ENCODE measurements at places on chromosomes 3 and 15. TPM values are rescaled to one million over a fixed set of nuclear protein-coding genes. Genes with fewer than 3 reads are reported as not detected.

CLDN18 gene
- not detected for polyA plus RNA-seq

ROBO2 gene
- not detected for polyA plus RNA-seq

GRCh38 chr3:197327701-197328100 lies 29.3 kb upstream of the DLG1 start:
- DNase-seq, result no peak
- no peak overlapping the region for H3K4me3 ChIP-seq
- no peaks in the 10 kb centered on the region for H3K4me1 ChIP-seq
- no peak overlapping the region for H3K27ac ChIP-seq
- no peaks in the 10 kb centered on the region for H3K36me3 ChIP-seq

DNA sequence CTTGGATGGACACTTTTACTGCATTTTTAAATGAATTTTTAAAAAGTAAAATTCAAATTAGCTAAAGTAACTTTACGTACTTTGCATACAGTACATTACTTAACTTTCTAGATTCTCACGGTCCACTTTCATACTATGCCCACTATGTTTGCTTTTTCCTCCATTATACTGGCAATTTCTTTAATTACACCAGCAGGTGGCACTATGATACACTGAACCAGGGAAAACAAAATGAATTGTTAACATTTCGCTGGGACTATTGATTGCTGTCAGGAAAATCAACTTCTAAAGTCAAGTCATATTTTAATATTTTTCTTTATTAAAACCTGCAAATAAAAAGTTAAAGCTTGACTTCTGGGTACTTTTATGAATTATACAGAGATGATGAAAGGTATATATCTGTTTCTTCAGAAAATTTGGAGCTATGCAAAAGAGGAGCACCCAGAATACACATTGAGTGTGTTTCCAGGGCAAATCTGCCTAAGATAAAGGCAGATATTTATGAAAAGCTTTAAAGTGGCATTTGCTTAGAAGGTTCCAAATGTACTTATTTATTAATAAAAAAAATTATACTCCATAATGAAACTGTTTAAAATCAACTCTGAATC lies 21.8 kb upstream of the POU1F1 start:
- no peaks in the 10 kb centered on the region for H3K36me3 ChIP-seq
- H3K4me1 ChIP-seq, result no peaks in the 10 kb centered on the region
- DNase-seq, result peak; percentile 29
- H3K27ac ChIP-seq, result no peak overlapping the region
- no peaks in the 10 kb centered on the region for H3K27me3 ChIP-seq
- H3K4me3 ChIP-seq, result no peak overlapping the region

- no peaks in the 10 kb centered on the region for H3K36me3 ChIP-seq
- no peaks in the 10 kb centered on the region for H3K4me1 ChIP-seq
- H3K27ac ChIP-seq, result no peak overlapping the region
- no peak overlapping the region for H3K4me3 ChIP-seq
These were observed 15.6 kb upstream of the RAF1 start for GRCh38 chr3:12679468-12679867.

GRCh38 chr3:103786296-103786695 lies 1351.5 kb downstream of the ZPLD1 start:
- H3K4me3 ChIP-seq, result no peak overlapping the region
- no peak overlapping the region for H3K27ac ChIP-seq
- DNase-seq, result no peak
- H3K27me3 ChIP-seq, result no peaks in the 10 kb centered on the region

DNA sequence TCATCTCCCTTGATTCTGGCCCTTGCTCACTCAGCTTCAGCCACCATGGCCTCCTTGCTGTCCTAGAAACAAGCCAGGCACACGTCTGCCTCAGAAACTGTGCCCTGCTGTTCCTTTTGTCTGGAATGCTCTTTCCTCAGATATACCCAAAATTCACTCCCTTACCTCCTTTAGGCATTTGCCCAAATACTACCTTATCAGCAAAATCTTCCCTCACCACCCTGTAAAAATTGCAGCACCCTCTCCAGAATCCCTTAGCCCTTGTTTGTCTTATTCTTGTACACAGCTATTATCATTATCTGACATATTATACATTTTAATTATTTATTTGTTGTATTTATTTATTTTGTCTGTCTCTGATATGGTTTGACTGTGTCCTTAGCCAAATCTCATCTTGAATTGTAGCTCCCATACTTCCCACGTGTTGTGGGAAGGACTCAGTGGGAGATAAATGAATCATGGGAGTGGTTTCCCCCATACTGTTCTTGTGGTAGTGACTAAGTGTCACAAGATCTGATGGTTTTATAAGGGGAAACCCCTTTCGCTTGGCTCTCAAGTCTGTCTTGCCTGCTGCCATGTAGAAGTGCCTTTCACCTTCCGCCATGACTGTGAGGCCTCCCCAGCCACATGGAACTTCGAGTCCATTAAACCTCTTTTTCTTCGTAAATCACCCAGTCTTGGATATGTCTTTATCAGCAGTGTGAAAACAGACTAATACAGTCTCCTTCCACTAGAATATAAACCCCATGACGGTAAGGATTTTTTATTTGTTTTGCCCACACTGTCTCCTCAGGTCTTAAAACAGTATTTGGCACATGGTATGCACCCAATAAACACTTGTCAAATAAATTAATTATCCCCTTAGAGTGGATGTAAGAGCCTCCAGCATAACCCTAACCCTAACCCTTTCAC lies 60.0 kb upstream of the STT3B start:
- no peak overlapping the region for H3K4me3 ChIP-seq
- H3K4me1 ChIP-seq, result no peaks in the 10 kb centered on the region
- DNase-seq, result no peak
- H3K36me3 ChIP-seq, result no peaks in the 10 kb centered on the region
- no peak overlapping the region for H3K27ac ChIP-seq

- no peaks in the 10 kb centered on the region for H3K36me3 ChIP-seq
- no peak overlapping the region for H3K4me3 ChIP-seq
- H3K27ac ChIP-seq, result no peak overlapping the region
- H3K4me1 ChIP-seq, result no peaks in the 10 kb centered on the region
These were observed 9.8 kb upstream of the PLAAT1 start for GRCh38 chr3:193231201-193231600.

GRCh38 chr3:157534725-157535161 lies 31.5 kb upstream of the VEPH1 start:
- no peaks in the 10 kb centered on the region for H3K27me3 ChIP-seq
- no peak overlapping the region for H3K4me3 ChIP-seq
- H3K36me3 ChIP-seq, result no peaks in the 10 kb centered on the region

GRCh38 chr3:101170806-101171558 lies 149.4 kb downstream of the IMPG2 start:
- DNase-seq, result no peak
- peaks cover 3% of the 10 kb centered on the region for H3K27me3 ChIP-seq
- no peaks in the 10 kb centered on the region for H3K36me3 ChIP-seq
- no peaks in the 10 kb centered on the region for H3K4me1 ChIP-seq
- no peak overlapping the region for H3K4me3 ChIP-seq

DNA sequence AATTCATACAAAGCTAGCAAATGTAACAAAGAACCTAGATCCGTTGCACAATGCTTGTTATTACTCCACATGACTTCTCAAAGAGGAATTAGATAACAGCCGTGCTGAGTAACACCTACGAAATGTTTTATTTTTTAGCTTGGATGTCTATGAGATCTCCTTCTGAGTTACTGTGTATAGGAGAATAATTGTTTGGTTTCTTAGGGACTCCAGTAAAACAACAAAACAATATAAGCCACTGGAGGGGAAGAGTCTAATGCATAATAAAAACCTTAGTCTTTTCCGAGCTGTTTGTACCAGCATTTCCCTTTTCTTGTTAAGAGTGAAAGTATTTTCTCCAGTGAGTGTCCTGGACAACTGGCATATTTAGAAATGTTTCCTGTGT lies 15.6 kb downstream of the SNAP23 start:
- H3K27me3 ChIP-seq, result no peaks in the 10 kb centered on the region
- H3K27ac ChIP-seq, result no peak overlapping the region
- no peaks in the 10 kb centered on the region for H3K4me1 ChIP-seq
- peaks cover 23% of the 10 kb centered on the region for H3K36me3 ChIP-seq

DNA sequence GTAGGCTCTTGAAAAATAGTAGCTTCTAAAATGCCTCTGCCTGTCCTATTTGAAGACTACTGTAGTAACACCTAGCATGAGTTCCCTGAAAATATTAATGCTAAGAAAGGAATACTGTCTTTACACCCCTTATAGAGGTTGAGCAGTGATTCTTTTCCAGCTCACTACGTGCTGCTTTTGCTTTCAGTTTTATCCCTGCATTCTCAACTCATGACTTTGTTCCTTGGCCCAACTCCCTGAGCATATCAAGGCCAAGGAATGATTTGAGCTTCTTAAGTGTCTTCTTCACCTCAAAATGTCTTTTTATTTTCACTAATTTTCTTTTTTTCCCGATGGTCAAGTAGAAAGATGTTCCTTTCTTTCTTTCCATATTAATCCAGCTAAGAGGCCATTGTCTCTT lies 16.5 kb upstream of the P2RY13 start:
- DNase-seq, result no peak
- H3K4me1 ChIP-seq, result no peaks in the 10 kb centered on the region
- H3K27me3 ChIP-seq, result peaks cover 3% of the 10 kb centered on the region
- no peaks in the 10 kb centered on the region for H3K36me3 ChIP-seq
- H3K27ac ChIP-seq, result no peak overlapping the region

DNA sequence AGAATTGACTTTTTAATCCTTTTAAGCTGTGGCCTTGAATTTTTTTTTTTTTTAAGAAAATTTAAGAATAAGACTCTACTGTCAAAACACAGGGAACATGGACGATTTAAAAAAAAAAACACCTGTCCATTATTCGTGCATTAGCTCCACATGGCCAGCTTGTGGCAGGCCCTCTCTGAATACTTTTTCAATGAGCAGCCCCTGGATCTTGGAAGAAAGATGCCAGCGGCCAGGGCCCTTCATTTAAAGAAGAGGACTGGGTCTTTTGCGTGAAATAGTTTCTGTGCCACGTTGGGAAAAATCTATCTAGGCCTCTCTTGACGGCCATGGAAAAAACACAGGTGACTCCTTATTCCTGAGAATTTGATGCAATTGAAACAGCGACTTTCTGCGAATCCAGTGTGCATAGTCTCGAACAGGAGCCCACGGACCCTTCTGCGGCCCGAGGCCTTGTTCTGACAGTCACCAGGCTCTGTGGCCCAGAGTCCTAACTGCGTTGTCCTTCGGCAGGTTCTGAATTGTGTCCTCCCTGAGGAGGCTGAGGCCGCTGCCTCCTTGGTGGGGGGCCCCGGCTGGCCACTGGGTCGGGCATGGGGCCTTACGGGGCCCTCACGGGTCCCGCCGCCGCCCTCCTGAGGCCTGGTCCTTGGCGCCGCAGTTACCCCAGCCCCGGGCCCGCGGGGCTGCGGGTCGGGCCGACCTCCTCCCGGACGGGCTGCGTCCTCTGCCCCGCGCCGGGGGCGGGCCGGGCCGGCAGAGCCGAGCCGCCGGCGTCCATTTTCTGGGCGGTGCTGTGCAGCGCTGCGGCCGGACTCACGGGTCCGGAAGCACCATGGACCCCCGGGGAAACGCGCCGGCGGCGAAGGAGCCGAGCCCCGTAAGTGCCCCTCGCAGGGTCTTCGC lies 33.5 kb downstream of the ZBTB38 start:
- H3K27me3 ChIP-seq, result no peaks in the 10 kb centered on the region
- H3K4me1 ChIP-seq, result peaks cover 60% of the 10 kb centered on the region
- H3K27ac ChIP-seq, result peak overlapping the region; percentile 81

DNA sequence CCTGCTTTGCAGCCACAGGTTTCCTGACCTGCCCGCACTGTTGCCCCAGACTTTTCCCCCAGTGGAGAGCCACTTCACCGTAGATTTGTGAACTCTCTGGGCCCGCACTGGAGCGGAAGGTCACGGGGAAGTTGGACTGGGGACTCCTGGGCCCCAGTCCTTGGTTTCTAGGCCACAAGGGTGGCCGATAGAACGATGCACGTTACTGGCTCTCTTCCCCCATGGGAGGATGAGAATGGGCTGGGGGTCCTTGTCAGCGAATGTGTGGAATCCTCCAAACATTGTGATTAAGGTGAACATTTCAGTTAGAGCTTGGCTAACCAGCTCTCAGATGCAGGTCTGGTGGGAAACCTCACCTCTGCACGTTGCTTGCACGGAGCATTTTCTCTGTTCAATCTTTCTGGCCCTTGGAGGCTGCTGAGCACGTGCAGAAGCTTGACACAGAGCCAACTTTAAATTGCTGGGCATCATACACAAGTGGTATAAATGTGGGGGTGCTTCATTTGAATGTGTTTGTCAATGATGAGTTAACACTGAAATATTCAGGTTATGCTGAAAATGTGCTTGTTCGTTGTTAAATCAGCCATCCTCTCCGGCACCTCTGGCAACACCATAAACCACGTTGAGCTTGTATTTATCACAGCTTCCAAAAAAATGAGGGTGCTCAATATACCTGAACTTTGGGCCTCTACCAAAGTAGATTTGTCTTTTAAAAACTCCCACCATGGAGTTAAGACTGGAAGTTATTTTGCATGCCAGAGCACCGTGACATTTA lies 976 bp downstream of the DIS3L start:
- peaks cover 5% of the 10 kb centered on the region for H3K36me3 ChIP-seq
- H3K27ac ChIP-seq, result peak overlapping the region; percentile 90
- no peaks in the 10 kb centered on the region for H3K27me3 ChIP-seq
- DNase-seq, result peak; percentile 27
- H3K4me3 ChIP-seq, result peak overlapping the region; percentile 90

GRCh38 chr3:72178463-72179106 lies 393.6 kb upstream of the PROK2 start:
- no peaks in the 10 kb centered on the region for H3K36me3 ChIP-seq
- peaks cover 7% of the 10 kb centered on the region for H3K4me1 ChIP-seq
- H3K4me3 ChIP-seq, result no peak overlapping the region
- H3K27ac ChIP-seq, result no peak overlapping the region
- no peak for DNase-seq
- H3K27me3 ChIP-seq, result peaks cover 14% of the 10 kb centered on the region

DNA sequence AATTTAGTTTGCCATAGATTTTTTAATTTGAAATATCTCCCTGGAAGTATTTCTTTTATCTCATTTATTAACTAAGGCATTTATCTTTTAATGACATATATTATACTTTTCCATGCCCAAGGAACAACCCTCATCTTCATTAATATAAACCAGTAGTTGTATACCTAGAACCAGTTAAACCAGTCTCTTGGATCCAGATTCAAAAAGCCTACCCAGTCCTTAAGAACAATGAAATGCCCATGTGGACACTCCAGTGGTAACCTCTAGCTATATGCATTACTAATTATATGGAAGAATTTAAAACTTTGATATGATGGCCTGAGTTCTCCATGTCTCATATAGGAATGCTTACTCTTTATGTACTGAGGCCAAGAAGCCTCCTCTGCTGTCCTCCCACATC lies 4.8 kb downstream of the SIDT1 start:
- peak overlapping the region; percentile 54 for H3K4me3 ChIP-seq
- DNase-seq, result no peak
- H3K4me1 ChIP-seq, result peaks cover 43% of the 10 kb centered on the region
- no peak overlapping the region for H3K27ac ChIP-seq

- no peaks in the 10 kb centered on the region for H3K4me1 ChIP-seq
- no peak for DNase-seq
- no peak overlapping the region for H3K27ac ChIP-seq
- H3K36me3 ChIP-seq, result no peaks in the 10 kb centered on the region
- H3K4me3 ChIP-seq, result no peak overlapping the region
- H3K27me3 ChIP-seq, result no peaks in the 10 kb centered on the region
These were observed 651.9 kb downstream of the NLGN1 start for GRCh38 chr3:174049472-174049871.

- H3K27me3 ChIP-seq, result peaks cover 2% of the 10 kb centered on the region
- H3K4me3 ChIP-seq, result no peak overlapping the region
- no peak for DNase-seq
- no peaks in the 10 kb centered on the region for H3K4me1 ChIP-seq
- H3K27ac ChIP-seq, result no peak overlapping the region
These were observed 28.3 kb downstream of the CERS3 start for GRCh38 chr15:100500226-100500990.
